ENCODE measurements at places on chromosomes 6 and 20. TPM values are rescaled to one million over a fixed set of nuclear protein-coding genes. Genes with fewer than 3 reads are reported as not detected.

The SIRPB1 gene
- polyA plus RNA-seq: 0.38 TPM

The OOEP gene
- 0.24 TPM for polyA plus RNA-seq

The RAB44 gene
- 0.68 TPM for polyA plus RNA-seq

The HLA-DRB1 gene
- polyA plus RNA-seq: 107 TPM

The TGM3 gene
- polyA plus RNA-seq: not detected

The SCRT2 gene
- not detected for polyA plus RNA-seq

The PGC gene
- not detected for polyA plus RNA-seq

The CAGE1 gene
- not detected for polyA plus RNA-seq

The PLAGL1 gene
- polyA plus RNA-seq: 43.2 TPM

The TBC1D22B gene
- 6.4 TPM for polyA plus RNA-seq

The IPCEF1 gene
- 1.1 TPM for polyA plus RNA-seq

The MAN1A1 gene
- polyA plus RNA-seq: 98.6 TPM

The OPRL1 gene
- 0.67 TPM for polyA plus RNA-seq

The KCNK5 gene
- polyA plus RNA-seq: 3.1 TPM

The RNF217 gene
- 7.9 TPM for polyA plus RNA-seq

- no peak for DNase-seq
Observed at GRCh38 chr6:11692451-11693376, 85.9 kb downstream of the ADTRP start.

DNA sequence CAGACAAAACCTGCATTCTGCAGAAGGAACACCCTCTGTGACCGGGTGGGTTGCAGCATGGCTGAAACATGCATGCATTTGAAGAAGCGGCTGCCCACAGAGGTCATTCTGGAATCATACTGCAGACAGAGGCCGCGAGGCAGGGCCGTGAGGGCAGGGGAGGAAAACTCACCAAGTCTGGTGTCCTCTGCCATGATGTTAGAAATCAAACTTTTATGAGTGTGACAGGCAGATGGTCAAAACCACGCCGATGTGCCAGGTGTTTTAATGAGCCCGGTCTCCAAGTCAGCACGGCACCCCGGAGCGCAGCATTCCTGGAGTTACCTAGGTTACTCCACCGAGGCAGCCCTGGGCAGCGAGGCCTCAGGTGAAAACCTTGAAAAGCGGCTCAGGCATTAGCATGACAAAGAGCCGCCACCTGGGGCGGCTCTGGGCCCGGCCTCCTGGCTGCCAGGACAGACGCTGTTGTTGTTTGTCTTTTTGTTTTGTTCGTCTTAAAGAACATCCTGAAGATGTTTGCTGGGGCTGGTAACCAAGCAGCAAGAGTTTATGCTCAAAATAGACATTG, 255.6 kb downstream of the ERMARD start:
- DNase-seq: no peak

DNA sequence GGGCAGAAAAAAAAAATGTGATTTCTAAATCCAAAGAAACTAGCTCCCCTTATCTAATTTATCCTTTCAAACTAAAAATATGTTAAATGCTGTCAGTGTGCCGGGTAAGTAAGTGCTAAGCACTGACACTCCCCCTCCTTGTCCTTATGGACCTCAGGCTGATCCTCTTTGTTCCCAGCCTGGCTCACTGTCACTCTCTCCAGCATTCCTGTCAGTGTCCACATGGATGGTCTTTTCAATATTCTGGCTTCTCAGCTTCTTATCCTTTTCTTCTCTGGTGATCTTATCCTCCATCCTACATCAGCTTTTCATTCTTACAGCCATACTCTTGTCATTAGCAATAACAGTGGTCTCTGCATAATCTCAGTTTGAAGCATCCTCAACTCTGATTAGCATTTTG, 55.0 kb downstream of the BCKDHB start:
- DNase-seq: no peak

- peak; percentile 35 for DNase-seq
Observed at GRCh38 chr6:116969211-116969863, 92.3 kb downstream of the RFX6 start.

DNA sequence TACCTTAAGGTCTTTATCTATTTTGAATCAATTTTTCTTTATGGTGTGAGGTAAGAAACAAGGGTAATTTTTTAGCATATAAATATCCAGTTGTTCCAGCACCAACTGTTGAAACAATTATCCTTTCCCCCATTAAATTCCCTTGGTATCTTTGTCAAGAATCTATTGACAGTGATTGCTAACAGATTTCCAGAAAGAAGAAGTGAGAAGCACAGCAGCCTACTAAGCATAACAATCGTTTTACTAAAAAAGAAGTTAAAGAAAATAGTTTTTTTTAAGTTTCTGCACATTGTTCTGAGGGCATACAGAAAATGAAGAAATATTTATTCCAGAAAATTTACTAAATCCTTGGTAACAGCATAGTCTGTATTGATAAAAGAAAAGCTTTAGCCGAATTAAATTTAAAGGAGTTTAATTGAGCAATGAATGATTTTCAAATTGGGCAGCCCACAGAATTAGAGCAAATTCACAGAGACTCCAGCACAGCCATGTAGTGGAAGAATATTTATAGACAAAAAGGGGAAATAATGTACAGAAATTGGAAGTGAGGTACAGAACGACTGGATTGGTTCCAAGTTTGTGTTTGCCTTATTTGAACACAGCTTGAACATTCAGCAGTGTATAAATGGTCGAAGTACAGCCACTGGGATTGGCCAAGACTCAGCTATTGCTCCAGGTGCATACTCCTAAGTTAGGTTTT, 97.9 kb upstream of the UST start:
- DNase-seq: no peak

DNA sequence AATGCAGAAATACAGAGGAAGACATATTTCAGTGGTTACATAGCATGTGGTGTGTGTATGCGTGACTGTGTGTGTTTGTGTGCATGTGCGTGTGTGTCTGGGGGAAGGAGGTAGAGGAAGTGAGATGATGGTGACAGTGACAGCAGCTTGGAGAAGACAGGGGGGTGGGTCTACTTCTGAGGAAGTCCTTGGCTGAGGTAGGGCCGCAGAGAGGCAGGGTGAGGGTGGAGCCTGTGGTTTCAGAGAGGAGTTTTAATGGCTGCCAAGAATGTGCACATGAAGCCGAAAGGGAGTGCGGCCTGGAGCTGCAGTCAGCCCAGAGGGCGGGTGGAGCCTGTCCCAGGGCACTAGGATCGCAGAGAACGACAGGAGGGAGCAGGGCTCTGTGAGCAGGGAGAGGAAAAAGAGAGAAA, 22.7 kb upstream of the RNF24 start:
- DNase-seq: peak; percentile 48

- no peak for DNase-seq
Observed at GRCh38 chr6:6221787-6222535, 98.5 kb downstream of the F13A1 start.

- DNase-seq: no peak
Observed at GRCh38 chr6:156485150-156485549, 292.0 kb upstream of the ARID1B start.

DNA sequence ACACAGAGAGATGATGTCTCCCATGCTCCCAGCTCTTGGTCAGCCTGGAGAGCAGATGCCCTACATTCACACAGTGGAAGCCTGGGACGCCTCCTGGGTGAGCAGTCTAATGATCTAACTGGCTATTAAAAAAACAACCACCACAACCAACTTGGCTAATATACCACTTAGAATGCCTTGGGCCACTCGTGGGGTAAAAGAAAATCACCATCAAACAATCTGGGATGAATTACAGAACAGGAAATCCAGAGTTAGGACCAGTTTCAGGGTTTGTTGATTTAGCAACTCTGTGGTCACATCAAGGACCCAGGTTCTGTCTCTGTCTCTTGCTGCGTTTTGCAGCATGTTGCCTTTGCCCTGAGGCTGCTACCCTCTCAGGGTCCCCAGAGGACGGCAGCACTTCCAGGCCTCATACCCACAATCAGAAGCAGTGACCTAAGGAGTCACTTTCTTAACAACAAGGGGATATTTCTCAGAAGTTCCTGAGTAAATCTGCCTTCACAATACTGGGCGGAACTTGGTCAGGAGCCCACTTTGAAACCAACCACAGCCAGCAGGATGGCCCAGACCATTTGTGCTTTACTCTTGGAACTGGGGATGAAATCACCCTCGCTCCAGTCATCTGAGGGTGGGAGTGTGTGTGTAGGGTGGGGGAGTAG, 118.7 kb downstream of the CLIC5 start:
- DNase-seq: no peak

DNA sequence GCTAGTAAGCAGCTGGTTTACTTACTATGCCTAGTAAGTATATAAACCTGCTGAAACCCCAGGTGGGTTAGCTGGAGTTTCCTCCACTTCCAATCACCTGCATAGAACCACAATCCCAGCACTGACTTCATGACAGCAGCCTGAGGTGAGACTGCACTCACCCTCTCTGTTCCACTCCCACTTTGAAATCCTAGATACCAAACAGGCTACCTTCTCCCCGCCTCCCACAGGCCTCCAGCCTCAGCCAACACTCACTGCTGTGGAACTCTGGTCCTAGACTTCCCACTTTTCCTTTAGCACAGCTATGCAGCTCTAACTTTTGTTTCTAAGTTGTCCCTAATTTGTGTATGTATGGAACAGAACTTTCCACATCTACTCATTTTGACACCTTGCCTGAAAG, 149.7 kb upstream of the ARID1B start:
- DNase-seq: no peak

DNA sequence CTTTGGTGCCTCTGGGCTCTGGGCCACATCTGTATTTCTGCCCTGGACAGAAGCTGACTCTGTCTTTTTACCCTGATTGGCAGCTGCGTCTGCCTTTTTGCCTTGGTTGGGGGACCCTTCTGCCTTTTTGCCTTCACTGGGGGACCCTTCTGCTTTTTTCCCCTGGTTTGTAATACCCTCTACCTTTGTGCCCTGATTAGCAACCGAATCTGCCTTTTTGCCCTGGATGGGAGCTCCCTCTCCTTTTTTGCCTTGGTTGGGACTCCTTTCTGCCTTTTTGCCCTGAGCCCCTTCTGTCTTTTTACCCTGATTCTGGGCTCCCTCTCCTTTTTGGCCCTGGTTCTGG, 23.4 kb downstream of the RRBP1 start:
- no peak for DNase-seq

DNA sequence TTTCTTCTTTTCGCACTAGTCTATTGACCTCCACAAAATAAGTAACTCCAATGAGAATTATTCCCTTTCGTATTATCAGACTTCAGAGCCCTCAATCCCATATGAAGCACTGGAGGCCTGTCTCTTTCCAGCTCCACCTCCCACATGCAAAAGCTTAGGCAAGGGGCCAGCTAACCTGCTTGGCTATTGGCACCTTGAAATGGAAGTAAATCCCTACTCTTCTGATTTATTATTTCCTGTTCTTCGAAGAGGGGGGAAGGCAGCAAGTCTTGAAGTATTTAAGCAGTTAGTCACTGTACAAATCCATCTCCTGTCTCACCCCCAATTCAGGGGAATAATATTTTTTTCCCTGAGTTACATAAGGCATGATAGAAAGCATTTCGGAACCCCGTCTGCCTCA, 577.8 kb downstream of the MAFB start:
- DNase-seq: no peak

DNA sequence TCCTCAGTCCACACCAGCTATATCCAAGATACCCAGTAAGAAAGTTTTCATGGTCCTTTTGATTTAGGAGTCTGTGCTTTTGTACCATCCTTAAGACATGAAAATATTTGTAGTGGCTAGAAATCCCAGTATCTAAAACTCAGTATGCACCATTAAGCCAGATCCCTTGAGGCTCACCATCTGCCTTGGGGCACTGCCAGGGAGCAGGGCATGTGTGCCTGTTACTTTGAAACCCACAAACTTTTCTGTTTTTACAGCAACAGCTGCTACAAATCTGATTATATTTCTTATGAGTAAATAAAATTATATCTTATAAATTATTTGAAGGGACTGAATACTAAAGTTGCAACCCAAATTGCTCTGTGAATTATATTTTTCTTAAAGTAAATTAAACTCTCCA, 290.5 kb upstream of the MANEA start:
- DNase-seq: no peak

DNA sequence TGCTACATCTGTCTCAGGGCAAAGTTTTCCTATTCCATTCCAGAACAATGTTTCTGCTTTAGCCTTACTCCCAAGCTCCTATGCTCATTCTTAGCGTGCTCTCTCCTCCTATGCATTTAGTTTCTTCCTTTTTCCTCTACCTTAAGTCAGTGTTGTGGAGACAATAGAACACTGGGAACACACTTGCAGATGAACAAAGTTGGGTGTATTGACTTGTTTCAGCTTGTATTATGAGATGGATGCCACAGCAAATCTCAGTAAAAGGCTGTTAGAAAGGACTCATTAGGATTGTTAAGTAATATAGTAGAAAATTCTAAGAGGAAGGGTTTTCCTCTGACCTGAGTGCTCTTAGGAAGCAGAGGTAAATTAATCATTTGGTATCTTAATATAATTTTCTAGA, 48.4 kb downstream of the BMP5 start:
- no peak for DNase-seq

- no peak for DNase-seq
Observed at GRCh38 chr20:41138475-41139226, 1.3 kb downstream of the PLCG1 start.

GRCh38 chr20:50874111-50874757, 57.0 kb downstream of the ADNP start:
- no peak for DNase-seq

DNA sequence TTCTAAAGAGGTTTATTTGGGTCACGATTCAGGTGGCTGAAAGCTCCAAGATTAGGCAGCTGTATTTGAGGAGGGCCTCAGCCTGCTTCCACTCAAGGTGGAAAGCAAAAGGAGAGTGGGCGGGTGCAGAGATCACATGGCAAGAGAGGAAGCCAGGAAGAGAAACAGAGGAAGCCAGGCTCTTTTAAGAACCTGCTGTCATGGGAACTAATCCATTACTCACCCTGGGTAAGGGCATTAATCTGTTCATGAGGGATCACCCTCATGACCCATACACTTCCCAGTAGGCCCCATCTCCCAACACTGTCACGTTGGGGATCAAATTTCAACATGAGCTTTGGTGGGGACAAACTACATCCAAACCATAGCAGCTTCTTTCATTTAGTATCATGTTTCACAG, 53.9 kb downstream of the DHX35 start:
- DNase-seq: no peak

DNA sequence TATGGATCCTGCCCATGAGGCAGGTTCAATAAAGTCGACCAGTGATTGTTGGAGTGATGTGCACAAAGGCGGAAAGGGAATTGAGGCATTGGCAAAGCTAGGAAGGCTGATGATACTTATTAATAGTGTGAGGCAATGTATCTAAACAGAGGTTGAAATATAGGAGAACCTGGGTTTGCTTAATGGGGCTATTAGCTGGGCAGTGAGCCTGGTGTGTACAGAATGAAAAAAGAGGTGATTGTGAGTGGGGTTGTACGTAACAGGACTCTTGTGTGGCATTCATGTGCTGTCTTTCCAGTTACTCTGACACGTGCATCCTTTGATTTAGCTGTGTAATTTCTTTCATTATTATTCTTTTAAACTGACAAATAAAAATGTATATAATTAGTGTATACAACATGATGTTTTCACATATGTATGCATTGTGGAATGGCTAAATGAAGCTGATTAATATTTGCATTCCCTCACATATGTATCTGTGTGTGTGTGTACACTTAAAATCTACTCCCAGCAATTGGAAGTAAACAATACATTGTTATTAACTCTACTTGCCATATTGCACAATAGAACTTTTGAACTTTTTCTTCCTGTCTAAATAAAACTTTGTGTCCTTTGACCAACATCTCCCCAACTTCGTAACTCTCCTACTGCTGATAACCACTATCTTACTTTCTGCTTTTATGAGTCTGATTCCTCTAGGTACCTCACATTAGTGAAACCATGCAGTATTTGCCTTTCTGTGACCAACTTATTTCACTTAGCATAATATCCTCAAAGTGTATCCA, 220.5 kb upstream of the SLC35B3 start:
- DNase-seq: no peak

Measured in urinary bladder (tissue), 4 donors.